ENCODE measurements at places on chromosomes 6 and 20.

GRCh38 chr20:15930311-15931305, 642.6 kb downstream of the KIF16B start:
- DNase-seq, result no peak

- DNase-seq, result no peak
Measured at GRCh38 chr6:35082733-35083403, 58.3 kb downstream of the TCP11 start.

GRCh38 chr6:30884521-30885480, 482 bp downstream of the DDR1 start:
- DNase-seq, result peak; percentile 66

- DNase-seq, result no peak
Measured at GRCh38 chr6:133827766-133828165, 61.1 kb upstream of the TCF21 start.

DNA sequence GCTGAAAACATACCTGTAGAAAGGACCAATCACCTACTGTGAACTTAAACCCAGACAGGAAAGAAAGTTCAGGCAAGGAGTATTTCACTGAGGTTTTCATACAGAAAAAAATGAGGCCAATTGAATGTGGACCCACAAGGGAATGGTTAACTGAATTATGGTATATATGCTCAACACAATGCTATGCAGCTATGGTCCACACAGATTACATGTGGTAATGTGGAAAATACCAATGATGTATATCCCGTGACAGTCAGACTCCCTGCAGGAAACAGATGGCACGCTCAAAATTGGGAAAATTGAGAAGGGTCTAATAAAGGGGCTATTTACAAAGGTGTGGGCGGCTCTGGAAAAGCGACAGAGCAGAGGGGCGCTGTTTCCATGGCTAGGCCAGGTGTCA, 47.1 kb upstream of the PIM1 start:
- DNase-seq, result no peak

- no peak for DNase-seq
Measured at GRCh38 chr6:154403788-154404187, 47.2 kb upstream of the IPCEF1 start.

DNA sequence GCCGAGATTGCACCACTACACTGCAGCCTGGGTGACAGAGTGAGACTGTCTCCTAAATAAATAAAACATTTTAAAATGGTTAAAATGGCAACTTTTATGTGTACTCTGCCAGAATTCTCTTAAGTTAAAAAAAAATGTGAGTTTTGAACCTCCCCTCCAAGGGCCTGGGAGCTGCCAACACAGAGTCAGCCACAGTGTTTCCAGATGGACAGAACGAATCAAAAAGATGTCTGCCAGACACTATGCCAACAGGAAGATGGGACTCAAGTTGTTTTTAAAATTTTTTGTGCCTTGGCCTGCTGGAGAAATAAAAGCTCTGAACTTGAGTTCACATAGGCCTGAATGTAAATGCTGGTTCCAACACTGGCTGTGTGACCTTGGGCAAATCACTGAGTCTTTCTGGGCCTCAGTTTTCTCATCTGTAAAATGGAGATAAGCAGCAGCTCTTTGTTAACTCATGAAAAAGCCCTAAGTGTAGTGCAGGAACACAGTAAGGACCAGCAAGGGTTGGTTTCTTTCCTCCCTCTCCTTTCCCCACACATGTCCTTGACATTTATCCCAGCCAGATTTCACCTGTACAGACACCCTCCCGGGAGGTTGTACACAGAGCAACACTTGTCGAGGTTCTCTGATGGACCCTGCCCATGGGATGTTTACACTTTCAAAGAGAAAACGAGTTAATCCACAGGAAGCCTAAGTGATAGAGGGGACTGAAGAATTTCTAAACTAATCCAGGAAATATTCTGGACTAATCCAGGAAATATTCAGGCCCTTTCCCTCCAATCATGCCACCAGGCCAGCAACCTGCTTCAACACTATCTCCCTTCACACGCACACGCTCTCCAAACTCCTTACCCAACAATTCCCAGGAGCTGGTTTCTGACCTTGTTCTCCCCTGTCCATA, 35.0 kb downstream of the MRPL14 start:
- no peak for DNase-seq

- DNase-seq, result no peak
Measured at GRCh38 chr6:37357860-37358259, 4.1 kb downstream of the RNF8 start.

GRCh38 chr6:167112421-167112820, 10.5 kb upstream of the CCR6 start:
- no peak for DNase-seq

GRCh38 chr6:72646604-72647485, 25.0 kb downstream of the KCNQ5 start:
- no peak for DNase-seq

DNA sequence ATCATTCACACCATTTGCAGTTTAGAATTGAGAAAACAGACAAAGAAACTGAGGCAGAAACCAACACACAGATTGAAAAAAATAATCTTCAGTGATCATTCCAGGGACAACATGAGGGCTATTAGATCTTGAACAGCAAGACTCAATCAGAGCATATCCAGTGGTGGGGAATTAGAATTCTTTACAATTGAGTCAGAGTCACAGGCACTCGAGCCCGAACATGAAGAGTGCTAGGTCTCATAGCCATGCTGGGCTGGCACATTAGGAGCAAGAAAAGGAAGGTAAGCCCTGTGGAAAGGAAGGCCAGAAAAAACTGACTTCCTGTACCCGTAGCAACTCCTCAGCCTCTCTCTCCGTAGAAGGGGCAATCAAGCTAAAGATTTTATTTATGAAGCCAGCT, 419.9 kb downstream of the HAO1 start:
- no peak for DNase-seq

- DNase-seq, result no peak
Measured at GRCh38 chr6:5674141-5674540, 332.6 kb downstream of the NRN1 start.

DNA sequence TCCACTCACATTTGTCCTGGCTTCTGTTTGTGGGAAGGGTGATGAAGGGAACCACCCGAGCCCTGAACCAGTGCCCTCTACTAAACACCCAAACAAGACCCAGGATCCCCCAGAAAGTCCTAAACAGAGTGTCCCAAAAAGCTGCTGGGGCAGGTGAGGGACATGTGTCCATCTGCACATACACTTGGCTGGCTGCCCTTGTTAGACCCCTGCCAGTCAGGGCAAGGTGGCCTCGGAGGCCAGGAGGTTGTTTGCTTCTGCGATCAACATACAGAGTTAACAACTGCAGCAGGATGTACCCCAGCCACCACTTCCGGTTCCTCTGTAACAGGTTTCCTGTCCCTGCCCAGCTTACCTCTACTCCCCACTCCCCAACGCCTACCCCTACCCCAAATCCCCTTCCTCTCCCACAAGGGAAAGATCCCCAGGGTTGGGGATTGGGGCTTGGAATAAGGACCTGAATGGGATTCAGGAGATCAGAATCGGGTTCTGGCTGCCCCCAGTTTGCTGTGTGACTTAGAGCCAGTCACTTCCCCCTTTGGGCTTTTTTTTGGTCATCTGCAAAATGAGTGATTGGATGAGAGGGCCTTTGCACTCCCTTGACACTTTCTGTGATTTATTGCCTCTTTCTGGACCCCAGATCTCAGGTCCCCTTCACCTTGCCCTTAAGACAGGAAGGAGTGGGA, 13.9 kb downstream of the DEF6 start:
- no peak for DNase-seq

- no peak for DNase-seq
Measured at GRCh38 chr6:84871925-84872324, 107.5 kb upstream of the TBX18 start.

GRCh38 chr6:148608199-148608951, 138.5 kb upstream of the UST start:
- DNase-seq, result no peak

- no peak for DNase-seq
Measured at GRCh38 chr6:53139841-53140413, 8.7 kb downstream of the GCM1 start.

- no peak for DNase-seq
Measured at GRCh38 chr6:132498638-132499037, 14.3 kb downstream of the STX7 start.

GRCh38 chr6:122817766-122818165, 28.7 kb downstream of the SMPDL3A start:
- no peak for DNase-seq

GRCh38 chr20:5008759-5009158, 7.4 kb upstream of the SLC23A2 start:
- DNase-seq, result no peak

- DNase-seq, result no peak
Measured at GRCh38 chr6:16148498-16148897, 19.6 kb downstream of the MYLIP start.

- no peak for DNase-seq
Measured at GRCh38 chr6:162485464-162485863, 242.1 kb downstream of the PRKN start.

GRCh38 chr20:59013031-59013951, 5.9 kb upstream of the TUBB1 start:
- DNase-seq, result no peak

GRCh38 chr20:50017160-50017559, 34.4 kb downstream of the SNAI1 start:
- no peak for DNase-seq

DNA sequence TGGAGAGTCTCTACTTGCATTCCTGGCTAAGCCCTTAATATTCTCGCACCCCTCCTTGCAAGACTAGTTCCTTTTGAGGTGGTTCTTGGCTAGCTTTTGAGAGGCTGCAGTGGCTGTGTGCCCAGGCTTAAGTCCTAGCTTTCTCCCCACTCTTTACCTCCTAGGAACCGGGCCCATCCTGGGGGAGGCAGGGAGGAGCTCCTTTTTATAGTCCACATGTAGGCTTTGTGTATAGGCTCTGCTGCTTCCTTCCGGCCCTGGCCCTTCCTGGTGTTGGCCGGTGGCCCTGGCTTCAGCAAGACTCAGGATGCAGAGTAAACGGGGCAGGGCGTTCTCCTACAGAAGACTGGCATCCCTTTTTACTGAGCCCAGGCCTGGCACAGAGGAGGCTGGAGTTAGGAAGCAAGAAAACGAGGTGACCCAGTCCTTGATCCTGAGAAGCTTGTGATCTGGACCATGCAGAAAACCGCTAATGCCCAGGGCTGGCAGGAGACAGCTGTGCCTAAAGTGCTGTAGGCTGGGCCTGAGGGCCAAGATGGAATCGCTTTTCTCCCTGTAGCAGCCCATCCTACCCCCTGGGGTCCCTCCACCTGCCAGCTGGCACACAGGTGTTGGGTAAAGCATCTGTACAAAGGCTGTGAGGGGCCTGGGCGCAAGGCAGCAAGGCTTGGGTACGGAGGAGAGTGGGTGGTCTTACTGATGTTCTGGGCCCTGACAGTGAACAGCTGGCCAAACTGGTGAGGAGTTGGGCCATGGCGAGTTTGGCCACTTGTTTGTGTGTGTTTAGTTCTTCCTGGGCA, 8.7 kb downstream of the PLCG1 start:
- DNase-seq, result no peak

DNA sequence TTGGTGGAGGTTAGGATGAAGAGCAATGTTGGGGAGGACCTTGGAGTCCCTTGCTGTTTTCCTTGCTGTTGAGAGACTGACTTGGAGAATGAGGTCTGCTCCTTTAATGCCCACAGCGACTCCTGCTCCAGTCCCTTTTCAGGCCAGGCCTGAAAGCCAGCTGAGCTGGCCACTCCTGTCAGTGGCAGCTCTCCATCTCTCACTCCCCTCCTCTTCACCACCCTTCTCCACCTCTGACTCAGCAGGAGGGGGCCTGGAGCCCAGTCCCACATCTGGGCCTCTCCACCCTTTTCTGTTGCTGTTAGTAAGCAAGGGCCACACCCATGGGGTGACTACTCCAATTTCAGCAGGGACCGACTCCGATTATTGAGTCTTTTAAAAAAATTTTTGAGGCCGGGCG, 2.2 kb downstream of the SNX21 start:
- DNase-seq, result no peak

GRCh38 chr20:38144598-38144973, 20.5 kb downstream of the TGM2 start:
- DNase-seq, result no peak

GRCh38 chr6:74091136-74091793, 395.3 kb downstream of the CD109 start:
- no peak for DNase-seq

- DNase-seq, result no peak
Measured at GRCh38 chr20:56245761-56246160, 2.8 kb upstream of the MC3R start.

DNA sequence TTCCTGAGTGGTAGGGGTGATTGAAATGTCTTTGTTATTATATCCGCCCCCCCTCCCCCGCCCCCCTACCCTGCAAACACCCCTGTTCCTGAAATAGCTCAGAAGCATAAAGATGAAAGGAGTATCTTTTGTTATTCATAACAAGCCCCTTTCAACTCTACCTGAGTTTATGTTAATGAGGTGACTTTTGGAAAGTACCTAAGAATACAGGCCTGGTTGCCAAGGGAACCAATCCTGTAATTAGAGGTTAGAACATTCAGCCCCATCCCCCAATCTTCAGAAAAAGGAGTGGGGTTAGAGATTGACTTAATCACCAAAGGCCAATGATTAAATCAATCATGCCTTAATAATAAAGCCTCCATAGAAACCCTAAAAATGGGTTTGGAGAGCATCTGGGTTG, 979.2 kb upstream of the GJE1 start:
- DNase-seq, result no peak

DNA sequence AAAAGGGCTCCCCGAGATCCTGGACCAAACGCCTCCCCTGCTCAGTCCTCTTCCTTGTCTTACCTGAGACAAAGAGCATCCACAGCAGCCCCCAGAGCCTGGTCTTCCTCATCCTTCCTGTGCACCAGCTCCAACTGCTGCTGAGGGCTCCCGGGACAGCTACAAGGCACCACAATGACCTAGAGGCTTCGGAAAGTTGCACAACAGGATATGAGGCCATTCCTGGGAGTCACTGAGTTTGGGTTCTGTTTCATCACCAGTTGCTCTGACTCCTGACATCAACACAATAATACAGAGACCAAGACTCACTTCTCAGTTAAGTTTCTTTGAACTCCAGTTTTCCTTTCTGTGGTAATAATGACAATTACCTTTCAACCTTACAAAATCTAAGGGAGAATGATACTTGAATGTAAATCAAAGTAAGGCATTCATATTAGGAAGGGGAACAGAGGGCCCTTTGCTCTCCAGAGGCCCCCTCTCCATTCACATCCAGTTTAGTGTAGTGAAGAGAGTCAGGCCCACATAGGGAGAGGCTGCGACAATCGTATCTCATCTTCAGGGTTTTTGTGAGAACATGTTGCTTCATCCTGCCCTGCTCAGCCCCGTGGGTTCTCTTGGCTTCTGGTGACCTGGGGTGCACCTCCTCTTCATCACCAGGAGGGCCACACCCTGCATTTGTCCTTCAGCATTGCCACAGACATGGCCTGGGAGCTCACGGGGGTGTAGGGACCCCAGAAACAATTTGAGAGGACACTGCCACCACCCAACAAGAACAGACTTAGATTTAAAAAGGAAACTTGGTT, at the start of gene TREM1:
TREM1 (minus strand) TSS at position 139 of the 803 bp plus-strand sequence; CDS start at position 112, 27 bp downstream.
- DNase-seq, result peak; percentile 30

- DNase-seq, result no peak
Measured at GRCh38 chr6:122798099-122798641, 9.1 kb downstream of the SMPDL3A start.

DNA sequence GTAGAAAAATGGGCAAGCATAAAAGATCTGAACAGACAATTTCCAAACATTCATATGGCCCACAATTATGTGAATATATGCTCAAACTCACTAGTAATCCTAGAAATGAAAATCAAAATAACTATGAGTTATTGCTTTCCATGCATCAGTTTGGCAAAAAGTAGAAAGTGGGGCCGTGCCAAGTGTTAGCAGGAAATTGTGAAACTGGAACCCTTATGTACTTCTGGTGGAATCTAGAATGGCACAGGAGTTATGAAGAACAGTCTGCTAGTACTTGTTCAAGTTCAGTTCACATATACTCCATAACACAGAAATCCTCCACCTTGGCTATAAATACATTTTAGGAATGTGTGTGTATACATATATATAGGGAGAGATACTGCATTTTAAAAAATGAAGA, 89.8 kb downstream of the EYA2 start:
- no peak for DNase-seq

All from C1 segment of cervical spinal cord (tissue), 14 donors.